ENCODE measurements at places on chromosomes 3 and 15.

GRCh38 chr3:149180057-149180573 lies 41.5 kb downstream of the CP start:
- DNase-seq, result no peak

- DNase-seq, result no peak
These were observed 22.6 kb downstream of the ZNF80 start for GRCh38 chr3:114214542-114215341.

DNA sequence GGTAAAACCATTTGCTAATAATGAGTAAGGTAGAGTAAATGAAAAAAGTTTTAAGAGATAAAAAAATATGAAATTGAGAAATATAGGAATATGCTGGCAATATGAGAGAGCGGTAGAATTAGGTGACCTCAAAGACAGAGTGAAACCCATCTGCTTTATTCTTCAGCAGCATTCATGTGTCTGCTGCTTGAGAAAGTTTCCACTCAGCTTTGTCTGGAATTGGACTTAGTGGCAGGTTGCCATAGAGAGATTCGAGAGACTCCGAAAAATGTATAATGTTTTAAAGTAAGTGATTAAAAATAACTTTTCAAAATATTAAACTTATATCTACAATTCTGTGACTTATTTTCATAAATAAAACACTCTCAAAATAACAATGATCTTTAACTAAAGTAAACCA lies 5.0 kb downstream of the SUCNR1 start:
- DNase-seq, result no peak

DNA sequence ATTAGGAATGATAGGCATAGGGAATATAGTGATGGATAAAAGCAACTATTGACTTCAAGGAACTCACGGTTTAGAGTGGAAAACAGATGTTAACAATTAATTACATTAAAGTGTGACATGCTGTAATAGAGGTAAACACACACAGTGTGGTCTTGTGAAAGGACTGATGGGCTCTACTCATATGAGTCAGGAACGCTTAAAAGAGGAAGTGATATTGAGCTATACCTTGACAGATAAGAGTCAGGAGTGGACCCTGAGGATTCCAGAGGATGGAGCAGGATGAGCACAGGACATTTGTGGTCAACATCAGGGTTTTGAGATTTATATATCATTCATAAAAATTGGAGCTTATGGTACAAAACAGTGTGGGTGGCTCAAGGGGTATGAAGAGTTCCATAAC lies 11.0 kb downstream of the EXOG start:
- DNase-seq, result no peak

- no peak for DNase-seq
These were observed 876 bp downstream of the PLSCR1 start for GRCh38 chr3:146543461-146544001.

Data from stimulated activated CD8-positive, alpha-beta memory T cell treated with anti-CD3 and anti-CD28 coated beads, Interleukin-7, amount 100 ng/mL, for 24 hours (primary cell).